ENCODE measurements at places on chromosomes 7 and 10.
A peak's percentile ranks its signal among the peaks of the same experiment; 100 is the strongest.

DNA sequence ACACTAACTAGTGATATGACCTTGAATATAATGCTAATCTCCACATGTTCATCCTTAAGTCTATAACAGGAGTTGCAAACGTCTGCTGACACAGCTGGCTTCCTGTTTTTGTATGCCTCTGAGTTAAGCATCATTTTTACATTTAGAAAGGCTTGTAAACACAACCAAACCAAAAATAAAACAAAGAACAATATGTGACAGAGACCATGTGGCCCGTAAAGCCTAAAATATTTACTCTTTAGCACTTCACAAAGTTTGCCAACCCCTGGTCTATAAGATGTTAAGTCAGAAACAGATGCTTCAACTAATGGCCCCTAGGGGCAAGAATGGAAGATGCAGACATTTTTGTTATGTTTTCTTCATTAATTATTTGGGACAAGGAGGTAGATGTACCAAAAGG, 109.3 kb downstream of the CPEB3 start:
- DNase-seq, result no peak

- DNase-seq, result no peak
Observed at GRCh38 chr10:69481305-69481704, 30.0 kb downstream of the TSPAN15 start.

DNA sequence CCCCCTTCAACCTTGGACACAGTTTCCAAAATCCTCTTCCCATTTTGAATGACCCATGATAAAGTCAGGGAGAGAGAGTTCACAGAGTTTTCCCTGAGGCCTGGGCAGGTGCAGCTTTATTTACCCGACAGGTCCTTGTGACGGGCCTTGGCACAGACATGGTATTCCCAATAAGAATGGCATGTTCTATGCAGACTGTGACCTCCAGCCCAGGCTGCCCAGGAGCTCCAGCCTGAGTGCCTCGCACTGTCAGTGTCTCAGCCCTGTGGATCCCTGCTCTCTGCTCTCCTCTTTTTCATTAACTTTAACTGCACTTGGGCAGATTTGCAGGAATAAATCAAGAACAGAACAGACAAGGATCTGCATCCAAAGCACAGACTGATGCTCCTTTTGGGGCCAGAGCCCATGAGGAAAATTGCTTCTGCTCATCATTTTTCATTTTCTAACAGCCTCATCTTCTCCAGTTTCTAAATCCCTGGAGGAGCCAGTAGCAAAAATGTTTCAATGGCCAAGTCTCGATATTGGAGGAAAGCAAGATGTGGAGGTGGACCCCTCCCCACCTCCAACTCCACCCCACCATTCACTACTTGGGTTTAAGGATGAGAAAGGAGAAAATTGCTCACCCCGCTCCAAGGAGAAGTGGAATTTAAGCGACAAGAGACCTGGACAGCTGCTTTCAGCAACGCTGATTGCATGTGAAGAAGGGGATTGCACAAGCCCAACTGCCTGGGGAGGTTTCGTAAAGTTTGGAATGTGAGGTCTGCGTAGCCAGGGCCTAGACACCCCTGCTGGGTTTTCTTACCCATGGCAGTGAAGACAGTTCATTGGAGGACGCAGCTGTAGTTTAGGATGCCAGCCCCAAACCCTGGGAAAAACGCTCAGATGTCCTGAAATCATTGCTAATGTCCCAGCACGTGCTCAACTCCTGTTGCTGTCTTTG, 225.9 kb downstream of the WDR11 start:
- DNase-seq, result no peak

GRCh38 chr7:133452577-133452976, 199.7 kb downstream of the EXOC4 start:
- DNase-seq, result no peak

GRCh38 chr7:121480058-121480457, 84.0 kb upstream of the FAM3C start:
- no peak for DNase-seq

DNA sequence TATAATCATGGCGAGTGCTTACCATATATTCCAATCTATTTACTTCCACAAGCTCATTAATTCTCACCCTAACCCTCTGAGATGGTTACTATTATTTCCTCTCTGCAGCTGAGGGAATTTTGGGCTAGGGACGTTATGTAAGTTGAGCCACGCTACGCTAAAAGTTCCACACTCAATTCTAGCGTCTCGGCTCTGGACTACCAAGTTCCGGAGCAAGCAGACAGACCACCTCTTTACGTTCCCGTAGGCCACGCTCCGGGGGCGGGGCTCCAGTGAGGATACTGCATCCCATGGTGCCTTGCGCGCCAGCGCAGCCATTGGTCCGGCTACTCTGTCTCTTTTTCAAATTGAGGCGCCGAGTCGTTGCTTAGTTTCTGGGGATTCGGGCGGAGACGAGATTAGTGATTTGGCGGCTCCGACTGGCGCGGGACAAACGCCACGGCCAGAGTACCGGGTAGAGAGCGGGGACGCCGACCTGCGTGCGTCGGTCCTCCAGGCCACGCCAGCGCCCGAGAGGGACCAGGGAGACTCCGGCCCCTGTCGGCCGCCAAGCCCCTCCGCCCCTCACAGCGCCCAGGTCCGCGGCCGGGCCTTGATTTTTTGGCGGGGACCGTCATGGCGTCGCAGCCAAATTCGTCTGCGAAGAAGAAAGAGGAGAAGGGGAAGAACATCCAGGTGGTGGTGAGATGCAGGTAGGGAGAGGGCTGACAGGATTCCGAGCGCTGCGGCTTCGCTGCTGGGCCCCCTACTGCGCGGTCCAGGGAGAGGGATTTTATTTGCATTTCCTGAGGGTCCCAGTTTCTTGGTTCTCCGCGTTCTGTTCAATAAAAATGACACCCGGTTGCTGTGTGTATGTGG, at the start of gene KIF11:
TSS of gene KIF11 (plus strand) at position 370 of the 858 bp plus-strand sequence. CDS start at position 616, 246 bp downstream.
- peak; percentile 96 for DNase-seq

DNA sequence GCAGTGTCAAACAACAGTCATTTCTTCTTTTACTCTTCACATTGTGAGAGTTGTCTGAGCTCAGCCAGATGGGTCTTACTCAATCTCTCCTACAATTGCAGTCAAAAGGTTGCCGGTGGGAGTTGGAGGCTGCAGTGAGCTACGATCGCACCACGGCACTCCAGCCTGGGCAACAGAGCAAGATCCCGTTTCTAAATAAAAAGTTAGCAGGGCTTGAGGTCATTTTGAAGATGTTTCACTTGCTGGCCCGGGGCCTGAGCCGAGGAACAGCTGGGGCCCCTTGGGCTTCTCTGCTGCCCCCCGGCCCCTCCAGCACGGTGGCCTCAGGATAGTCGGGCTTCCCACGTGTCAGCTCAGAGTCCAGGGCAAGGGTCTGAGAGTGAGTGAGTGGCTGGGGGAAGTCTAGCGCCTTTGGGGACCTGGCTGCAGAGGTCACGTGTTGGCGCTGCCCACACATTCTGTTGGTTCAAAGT, 40.4 kb downstream of the GTF2IRD1 start:
- DNase-seq, result no peak

DNA sequence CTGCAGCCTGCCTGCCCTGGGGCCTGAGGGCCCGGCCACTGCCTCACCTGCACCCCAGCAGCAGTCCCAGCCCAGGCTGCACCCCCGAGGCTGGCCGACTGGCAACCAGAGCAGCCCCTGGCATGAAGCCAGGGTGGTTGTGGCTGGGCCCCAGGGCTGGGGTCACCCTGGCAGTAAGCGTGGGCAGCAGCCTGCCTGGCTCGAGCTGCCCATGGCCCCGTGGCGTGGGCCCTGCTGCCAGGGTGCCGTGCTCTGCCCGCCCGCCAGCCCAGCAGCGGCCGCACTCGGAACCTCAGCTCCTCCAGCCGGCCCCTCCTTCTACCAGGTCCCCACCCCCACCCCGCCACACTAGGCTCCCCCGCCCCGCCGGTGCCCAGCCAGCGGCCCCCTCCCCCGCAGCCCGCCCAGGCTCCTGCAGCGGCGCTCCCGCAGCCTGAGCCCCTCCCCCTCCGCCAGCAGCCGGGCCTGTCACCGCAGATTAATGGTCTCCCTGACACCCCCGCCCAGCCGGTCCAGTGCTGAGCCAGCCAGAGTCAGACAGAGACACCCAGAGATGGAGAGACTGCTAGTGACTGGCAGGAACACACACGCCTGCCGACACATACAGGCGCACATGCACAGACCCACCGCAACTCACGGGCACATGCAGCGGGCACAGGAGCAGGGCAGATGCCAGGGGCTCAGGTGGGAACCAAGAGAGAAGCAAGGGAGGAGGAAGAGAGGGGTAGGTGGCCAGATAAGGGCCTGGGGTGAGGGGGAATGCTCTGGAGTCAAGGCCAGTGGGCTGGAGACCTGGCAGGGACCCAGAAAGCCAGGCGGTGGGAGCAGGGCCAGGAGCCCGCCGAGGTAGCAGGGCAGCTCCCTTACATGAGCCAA, 22.4 kb downstream of the KCNH2 start:
- no peak for DNase-seq

DNA sequence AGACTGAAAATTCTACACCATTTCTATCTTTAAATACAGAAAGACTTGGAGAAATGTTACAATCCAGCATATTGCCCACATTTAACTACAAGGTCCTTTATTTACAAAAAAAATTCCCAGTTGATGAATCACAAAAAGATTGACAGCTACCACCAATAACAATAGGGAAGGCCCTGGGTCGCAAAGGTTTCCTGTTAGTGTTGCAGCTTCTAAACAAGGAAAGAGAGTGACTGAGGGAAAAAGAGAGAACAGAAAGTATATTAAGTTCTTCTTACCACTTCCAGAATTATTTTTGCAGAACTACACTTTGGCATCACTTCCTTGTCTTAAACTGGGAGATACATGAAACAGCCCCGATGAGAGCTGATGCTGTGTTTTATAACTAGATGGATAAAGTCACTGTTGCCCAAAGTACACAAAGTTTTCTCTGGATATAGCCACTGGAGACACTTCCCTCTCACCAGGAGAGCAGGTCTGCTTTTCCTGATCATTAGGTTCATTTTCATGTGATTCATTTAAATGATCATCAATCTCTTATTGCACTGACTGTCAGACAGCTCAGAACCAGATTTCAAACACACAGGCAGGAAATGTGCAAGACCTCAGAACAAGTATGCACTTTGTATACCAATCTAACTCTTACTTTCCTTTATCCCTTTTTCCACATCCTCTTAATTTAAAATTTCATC, 57.0 kb downstream of the SHTN1 start:
- no peak for DNase-seq

DNA sequence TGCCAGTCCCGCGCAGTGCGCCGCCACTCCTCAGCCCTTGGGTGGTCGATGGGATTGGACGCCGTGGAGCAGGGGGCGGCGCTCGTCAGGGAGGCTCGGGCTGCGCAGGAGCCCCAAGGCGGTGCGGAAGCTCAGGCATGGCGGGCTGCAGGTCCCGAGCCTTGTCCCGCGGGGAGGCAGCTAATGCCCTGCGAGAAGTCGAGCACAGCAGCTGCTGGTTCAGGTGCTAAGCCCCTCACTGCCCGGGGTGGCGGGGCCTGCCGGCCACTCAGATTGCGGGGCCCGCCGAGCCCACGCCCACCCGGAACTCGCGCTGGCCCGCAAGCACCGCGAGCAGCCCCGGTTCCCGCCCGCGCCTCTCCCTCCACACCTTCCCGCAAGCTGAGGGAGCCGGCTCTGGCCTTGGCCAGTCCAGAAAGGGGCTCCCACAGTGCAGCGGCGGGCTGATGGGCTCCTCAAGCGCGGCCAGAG, 14.4 kb upstream of the WASL start:
- DNase-seq, result no peak

DNA sequence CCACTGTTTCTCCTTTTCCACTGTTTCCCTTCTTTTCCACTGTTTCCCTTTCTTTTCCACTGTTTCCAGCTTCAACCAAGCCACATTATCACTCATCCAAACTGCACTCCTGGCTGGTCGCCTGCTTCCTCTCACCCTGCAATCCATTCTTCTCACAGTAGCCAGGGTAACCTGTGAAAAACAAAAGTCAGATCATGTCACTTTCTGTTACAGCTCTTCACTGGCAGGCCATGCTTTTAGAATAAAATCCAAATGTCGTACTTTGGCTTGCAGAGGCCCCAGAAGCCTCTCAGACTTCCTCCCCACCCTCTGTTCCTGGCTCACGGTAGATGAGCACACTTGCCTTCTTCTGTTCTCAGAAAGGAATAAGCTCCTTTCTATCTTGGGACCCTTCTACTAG, 33.9 kb downstream of the STARD3NL start:
- DNase-seq, result no peak

Data from activated T-cell treated with anti-CD3 and anti-CD28 coated beads for 48 hours (primary cell).